ENCODE measurements at places on chromosomes 4 and X.
A peak's percentile ranks its signal among the peaks of the same experiment; 100 is the strongest.

DNA sequence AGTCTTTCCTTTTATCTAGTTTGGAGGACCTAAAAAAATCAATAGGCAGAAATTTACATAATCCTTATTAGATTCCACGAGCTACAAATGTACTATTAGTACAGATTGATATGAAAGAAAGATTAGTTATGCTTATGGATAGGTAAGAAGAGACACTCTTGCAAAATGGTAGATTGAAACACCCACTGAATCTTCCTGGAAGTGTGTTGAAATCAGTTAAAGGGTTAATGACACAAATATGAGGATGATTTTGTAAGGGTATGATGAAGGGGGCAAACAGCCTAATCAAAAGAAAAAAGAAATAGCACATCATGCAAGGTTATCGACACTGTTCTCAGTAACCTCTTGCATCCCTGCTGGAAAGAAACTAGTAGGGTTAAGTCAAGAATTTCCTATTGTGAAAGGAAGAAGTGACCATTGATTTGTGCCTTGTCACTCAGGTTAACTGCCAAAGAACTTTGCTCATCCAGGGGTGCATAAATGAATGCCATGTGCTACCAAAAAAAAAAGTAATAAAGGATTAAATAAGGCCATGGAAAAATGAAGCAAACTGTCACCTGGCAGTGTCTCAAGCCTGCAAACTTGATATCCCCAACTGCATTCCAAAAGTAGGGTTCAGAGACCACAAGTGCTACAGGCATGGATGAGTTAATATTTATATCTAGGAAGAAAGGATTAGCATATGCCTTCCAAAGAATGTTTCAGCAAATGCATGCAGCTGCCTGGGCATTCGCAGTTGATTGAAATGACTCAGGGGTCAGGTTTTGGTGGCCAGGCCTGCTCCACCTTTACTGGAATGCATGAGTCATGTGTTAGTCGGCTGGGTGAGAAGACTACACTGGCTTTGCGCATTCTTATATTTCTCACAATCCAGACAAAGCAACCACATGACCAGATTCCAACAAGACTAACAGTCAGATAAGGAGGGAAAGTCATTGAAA, 78.3 kb upstream of the ATXN3L start:
- DNase-seq, result peak; percentile 98

DNA sequence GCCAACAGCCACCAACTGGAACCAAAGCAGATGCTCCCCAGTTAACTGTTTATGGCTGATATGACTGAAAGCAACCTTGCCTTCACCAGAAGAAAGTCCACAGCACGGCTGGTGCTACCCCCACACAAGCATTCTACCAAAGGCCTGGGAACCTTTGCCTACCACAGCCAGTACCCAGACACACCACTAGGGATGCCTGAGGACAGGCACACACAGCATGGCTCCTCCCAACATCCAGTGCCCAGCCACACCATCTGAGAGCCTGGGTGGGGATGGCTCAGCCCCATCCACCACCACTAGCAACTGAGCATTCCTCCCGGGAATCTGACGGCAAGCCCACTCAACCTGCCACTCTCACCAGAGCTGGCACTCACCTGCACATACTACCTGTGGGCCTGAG, 178.6 kb downstream of the SLC7A11 start:
- no peak for DNase-seq

- no peak for DNase-seq
These were observed 21.0 kb upstream of the BCORL1 start for GRCh38 chrX:129961180-129962083.

DNA sequence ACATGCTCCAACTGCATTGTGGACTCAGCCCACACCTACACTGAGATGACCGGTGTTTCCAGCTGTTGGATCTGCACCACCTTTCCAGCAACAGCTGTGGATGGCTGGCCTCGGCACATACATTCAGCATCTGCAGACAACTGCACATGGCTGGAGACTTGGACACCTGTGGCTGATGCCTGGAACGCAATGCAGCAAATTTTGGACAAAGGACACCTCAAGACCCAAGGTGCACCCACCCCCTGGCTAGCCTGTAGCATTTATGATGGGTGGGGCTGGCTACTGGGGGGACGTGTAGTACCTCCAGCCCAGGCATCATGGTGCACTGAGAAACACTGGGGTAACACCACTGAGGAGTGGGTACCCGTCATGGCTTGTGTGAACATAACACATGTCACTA, 57.3 kb upstream of the CCDC149 start:
- DNase-seq, result no peak

- DNase-seq, result no peak
These were observed 12.0 kb upstream of the WDR19 start for GRCh38 chr4:39170301-39170700.
